Fibroblast of skin of back (primary cell): ENCODE measurements at places on chromosomes 12 and 14.

DNA sequence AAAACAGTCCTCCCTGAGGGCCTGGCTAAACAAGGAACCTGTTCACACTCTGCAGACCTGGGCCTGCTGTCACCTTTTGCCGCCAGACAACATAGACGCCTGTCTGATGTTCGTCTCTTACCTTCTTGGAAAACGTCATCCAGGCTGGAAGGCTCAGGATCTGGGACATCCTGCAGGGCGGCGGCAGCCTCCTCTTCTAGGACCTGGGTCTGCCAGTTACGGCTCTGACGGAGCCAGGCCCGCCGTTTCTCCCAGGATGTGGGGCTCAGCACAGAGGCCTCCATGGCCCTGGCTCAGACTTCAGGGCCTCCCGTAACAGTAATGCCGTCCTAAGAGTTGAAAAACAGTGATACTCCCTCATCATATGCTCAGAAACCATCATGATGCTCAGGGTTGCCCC lies 10.3 kb downstream of the TESPA1 start:
- no peak for DNase-seq

DNA sequence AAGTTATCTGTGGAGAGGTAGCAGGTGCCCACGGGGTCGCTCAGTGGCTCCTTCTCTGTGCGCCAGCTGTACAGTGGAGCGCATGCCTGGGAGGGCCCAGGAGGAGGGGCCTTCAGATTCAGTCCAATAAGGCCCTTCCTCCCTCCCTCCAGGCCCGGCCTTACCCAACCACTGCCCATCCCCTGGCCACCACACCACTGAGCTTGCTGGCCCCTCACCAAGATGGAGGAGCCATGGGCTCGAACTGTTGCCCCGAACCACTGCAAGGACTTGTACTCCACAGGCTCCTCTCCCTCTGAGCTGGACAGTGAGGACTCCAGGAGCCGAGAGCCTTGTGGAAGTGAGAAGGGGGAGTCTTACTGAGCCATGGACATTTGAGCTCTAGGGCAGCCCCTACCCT lies 9.8 kb downstream of the ITGA5 start:
- DNase-seq = no peak

DNA sequence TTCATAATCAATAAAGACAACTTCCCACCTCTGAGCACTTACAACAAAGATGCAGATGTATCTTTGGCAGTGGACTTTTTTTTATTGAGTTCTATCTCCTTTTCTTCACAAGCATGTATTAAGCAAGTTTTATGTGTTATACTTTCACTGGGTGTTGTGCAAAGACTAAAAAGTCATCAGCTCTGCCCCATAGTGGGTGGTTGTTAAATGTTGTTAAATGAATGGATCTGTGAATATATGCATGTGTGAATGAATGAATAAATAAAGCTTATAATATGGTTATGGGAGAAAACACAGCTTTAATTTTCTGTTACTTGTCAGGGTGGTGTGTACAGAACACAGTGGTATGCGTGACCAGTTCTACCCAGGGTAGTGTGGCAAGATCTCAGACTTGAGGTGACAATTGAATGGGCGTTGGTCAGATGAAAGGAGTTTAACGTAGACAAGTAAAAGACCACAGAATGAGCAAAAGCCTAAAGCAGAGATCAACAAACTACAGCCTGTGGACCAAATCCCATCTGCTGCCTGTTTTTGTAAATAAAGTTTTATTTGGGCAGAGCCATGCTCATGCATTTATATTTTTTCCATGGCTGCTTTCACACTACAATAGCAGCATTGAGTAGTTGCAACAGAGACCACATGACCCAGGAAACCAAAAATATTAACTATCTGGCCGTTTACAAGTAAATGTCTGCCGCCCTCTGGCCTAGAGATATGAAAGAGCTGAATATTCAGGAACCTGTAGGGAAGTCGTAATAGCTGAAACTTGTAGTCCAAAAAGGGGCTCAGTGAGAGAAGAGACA lies 207.4 kb upstream of the EEA1 start:
- DNase-seq = no peak

DNA sequence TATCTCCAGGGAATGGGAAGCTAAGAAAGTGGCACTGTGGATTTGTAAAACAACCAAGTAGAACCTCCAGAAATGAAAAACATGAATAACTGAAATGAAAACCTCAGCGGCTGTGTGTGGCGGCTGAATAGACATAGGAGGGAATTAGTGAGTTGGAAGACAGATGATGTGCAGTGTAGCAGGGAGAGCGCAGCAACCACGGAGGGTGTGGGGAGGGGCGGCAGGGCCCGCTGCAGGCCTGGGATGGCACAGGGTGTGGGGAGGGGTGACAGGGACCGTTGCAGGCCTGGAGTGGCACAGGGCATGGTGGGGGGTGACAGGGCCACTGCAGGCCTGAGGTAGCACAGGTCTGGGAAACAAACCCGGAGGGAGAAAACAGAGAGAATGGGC lies 51.1 kb downstream of the BEGAIN start:
- DNase-seq = no peak

DNA sequence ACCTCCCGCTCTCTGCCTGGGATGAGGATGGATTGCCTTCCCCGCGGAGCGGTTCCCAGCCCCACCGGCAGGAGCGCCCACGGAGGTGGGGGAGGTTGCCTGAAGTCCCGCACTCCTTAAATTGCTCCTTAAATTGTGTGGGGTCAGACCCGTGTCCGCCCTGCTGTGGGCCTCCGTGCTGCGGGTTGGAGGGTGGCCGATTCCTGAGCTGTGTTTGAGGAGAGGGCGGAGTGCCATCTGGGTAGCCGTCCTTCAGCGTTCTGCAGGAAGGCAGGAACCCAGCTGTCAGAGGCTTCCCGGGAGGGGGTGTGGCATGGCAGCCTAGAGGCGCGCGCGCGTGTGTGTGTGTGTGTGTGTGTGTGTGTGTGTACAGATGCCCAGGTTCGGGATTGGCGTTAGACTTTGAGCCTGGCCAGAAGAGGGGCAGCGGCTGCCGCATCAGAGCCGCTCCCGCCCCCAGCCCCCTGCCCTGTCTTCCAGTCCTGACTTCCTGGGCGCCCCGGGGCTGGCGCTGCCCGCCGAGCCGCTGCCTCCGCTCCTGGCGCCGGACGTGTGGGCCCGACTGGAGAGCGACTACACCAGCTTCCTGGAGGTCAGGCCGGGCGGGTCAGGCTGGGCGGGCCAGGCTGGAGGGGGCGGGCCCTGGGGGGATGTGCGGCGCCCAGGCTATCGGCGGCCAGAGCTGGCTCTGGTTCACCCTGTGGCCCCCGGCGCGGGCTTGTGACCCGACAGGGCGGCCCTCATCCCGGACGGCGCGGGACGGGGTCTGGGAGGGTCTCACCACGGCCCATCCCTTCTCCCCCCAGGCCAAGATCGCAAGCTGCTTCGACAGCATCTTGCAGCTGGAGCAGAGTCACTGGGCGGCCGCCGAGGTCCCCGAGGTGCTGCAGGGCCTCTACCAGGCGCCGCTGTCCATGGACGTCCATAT lies 9.2 kb downstream of the EXOC3L4 start:
- DNase-seq = no peak

GRCh38 chr14:99759546-99759925 lies 33.7 kb upstream of the EML1 start:
- DNase-seq = no peak

GRCh38 chr12:11879306-11879705 lies 191.4 kb upstream of the BCL2L14 start:
- DNase-seq = peak; percentile 74

GRCh38 chr12:109827566-109828550 lies 5.3 kb downstream of the TRPV4 start:
- no peak for DNase-seq

DNA sequence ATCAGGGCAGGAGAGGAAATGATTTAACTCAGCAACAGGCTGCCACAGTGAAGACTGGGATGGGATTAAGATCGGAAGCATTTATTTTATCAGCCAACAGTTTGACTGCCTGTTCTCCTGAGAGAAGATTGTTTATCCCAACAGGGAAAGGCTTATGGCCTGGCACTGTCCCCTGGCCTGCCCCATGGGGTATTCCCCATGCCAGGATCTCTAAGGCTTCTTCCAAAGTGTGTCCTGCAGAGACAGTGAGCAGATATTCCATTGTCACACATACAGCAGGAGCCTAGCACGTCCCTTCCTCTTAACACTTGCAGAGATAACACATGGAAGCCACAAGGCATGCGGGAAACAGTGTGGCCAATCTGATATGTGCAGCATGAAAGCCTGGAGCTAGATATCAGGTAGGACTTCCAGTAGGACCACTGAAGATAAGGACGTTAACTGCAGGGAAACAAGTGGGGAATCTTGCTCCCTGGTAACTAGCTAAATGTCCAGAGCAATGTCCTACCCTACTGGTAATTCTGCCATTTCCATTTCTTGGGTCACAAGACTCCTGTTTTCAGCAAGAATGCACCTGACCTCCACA lies 48.2 kb downstream of the IQSEC3 start:
- DNase-seq = no peak

DNA sequence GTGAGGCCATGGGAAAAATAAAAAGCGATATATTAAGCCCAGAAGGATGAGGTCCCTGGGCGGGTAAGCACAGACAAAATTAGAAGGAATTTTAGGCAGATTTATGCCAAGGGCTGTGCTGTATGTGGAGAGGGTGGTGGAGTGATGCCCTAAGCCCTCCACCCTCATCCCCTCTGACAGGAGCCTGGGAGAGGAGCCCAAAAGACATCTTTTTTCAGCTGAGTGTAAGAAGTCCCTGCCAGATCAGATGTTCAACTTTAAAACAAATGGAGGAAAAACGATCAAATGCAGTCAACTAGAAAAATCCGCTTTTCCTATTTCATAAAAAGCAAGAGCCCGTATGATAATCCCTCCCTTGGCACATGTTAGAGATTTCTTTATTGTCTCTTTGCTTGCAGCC lies 47.7 kb upstream of the NRXN3 start:
- no peak for DNase-seq

DNA sequence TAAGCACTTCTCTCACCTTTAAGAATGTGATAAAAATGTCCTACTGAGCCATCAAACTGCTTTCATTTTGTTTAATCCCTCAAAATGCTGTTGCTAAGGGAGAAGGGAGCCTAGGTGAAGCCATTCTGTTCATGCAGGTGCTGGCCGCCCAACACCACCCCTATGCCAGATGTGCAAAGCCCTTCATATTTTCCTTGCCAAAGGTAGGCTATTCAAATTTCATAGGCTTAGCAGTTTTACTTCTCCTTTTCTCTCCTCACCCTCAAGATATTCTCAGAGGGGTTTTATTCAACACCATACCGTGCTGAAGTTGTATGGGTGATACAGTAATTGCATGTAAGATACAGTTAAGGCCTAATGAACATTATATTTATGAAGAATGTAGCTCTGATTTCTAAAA lies 461.7 kb downstream of the GXYLT1 start:
- no peak for DNase-seq
